Activated CD4-positive, alpha-beta memory T cell treated with anti-CD3 and anti-CD28 coated beads for 36 hours (primary cell): ENCODE measurements at places on chromosomes 6 and 20. TPM values are rescaled to one million over a fixed set of nuclear protein-coding genes. Genes with fewer than 3 reads are reported as not detected.

Gene OPRL1
- 0.71 TPM for total RNA-seq

- H3K27me3 ChIP-seq, result peaks cover 2% of the 10 kb centered on the region
- no peak overlapping the region for H3K4me3 ChIP-seq
- peaks cover 23% of the 10 kb centered on the region for H3K4me1 ChIP-seq
- H3K27ac ChIP-seq, result no peak overlapping the region
Measured at GRCh38 chr6:146860583-146860982, 261.8 kb downstream of the ADGB start.

DNA sequence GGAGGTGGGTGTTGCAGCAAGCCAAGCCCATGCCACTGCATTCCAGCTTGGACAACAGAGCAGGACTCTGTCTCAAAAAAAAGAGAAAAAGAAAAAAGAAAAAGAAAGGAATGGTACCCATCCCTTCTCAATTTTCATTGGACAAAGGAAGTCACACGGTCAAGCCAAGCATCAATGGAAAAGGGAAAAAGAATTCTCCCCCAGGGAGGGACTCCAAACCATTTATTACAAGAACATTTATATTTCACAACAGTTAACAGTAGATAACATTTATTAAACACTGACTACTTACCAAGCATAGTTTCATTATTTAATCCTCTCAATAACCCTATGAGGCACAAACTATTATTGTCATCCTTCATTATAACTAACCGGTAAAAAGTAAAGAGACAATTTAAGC lies 6.6 kb upstream of the KIF13A start:
- no peak overlapping the region for H3K27ac ChIP-seq
- no peak for DNase-seq
- peaks cover 41% of the 10 kb centered on the region for H3K27me3 ChIP-seq

Gene COL10A1
- total RNA-seq, result not detected

Gene HTR1B
- not detected for total RNA-seq
